HS-5 (cell line): ENCODE measurements at places on chromosomes 13 and 19.

DNA sequence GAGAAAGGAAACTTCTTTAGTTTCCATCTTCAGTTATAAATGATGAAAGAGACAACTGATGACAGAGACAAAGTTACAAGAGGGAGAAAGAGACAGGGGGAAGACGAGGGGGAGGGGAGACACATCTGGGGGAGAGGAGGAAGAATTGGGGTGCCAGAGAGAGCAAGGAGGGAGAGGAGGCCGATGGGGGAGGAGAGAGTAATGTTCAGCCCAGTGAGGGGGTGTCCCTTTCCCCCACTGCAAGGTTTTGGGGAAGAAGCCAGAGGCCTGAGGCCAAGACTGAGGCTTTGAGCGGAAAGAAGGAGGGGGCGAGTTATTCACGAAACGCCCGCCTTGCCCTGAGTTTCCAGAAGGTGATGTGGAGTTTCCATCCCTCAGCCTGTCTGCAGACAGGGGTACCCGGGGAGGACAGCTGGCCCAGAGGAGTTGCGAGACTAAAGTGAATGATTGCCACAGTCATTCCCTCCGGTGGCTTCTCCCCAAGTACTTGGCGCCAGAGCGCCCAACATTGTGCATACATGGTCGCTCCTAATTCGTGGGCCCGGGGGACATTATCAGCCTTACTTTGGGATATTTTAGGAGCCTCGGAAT, 558 bp upstream of the PPAN start:
- no peak for DNase-seq

- DNase-seq: no peak
Measured at GRCh38 chr19:14467816-14468215, 7.3 kb downstream of the PTGER1 start.

- DNase-seq: no peak
Measured at GRCh38 chr19:46631481-46631880, 4.5 kb downstream of the GNG8 start.

DNA sequence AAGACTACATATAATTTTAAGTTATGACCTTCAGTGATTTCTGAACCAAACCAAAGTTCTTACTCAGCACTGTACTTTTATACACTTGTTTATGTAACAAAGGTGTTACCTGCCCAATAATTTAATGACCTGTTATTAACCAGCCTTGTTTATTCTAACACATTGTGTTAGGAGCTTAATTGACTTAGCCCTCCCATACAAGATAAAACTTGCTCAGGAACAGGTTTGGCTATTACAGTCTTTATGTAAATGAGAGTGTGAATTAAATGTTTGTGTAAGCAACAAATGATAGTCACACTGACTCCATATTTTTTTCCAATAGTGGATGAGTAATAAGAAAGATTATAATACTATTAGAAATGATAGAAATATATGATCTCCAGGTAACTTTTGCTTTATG, 51.8 kb upstream of the MYCBP2 start:
- DNase-seq: no peak
